ENCODE measurements at places on chromosomes 11 and 22. TPM values are rescaled to one million over a fixed set of nuclear protein-coding genes. Genes with fewer than 3 reads are reported as not detected.

GRCh38 chr11:20095189-20095588, 65.1 kb downstream of the DBX1 start:
- DNase-seq, result no peak

DNA sequence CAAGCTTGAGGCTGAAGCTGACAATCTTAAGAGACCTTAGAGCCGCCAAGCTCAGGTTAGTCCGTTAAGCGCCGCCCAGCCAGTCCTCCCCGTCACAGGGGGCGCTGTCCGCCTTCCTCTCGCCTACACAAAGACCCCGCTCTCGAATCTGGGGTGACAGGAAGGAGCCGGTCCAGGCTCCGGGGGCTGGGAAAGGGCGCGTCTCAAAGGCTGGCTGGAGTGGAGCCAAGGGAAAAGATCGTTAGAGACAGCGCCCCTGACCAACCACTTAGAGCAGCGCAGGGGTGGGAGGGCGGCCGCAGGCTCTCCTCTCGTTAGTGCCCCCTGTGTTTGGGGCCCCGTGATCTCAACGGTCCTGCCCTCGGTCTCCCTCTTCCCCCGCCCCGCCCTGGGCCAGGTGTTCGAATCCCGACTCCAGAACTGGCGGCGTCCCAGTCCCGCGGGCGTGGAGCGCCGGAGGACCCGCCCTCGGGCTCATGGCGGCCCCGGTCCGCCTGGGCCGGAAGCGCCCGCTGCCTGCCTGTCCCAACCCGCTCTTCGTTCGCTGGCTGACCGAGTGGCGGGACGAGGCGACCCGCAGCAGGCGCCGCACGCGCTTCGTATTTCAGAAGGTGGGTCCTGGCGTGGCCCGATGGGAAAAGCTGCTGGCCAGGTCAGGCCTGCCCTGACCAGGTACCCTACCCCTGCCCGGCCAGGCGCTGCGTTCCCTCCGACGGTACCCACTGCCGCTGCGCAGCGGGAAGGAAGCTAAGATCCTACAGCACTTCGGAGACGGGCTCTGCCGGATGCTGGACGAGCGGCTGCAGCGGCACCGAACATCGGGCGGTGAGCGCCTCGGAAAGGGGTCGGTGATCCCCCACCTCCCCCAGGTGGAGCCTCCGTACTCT, at the start of gene MUS81:
Gene MUS81 (plus strand): TSS at position 156 of the 887 bp plus-strand sequence. CDS start 321 bp downstream, at position 477.
- peak; percentile 98 for DNase-seq

- DNase-seq, result peak; percentile 11
Observed at GRCh38 chr11:77636731-77637344, 756 bp downstream of the CLNS1A start.

Gene UCP3
- 1.1 TPM for total RNA-seq

Gene RIMBP3C
- total RNA-seq, result 1.4 TPM

DNA sequence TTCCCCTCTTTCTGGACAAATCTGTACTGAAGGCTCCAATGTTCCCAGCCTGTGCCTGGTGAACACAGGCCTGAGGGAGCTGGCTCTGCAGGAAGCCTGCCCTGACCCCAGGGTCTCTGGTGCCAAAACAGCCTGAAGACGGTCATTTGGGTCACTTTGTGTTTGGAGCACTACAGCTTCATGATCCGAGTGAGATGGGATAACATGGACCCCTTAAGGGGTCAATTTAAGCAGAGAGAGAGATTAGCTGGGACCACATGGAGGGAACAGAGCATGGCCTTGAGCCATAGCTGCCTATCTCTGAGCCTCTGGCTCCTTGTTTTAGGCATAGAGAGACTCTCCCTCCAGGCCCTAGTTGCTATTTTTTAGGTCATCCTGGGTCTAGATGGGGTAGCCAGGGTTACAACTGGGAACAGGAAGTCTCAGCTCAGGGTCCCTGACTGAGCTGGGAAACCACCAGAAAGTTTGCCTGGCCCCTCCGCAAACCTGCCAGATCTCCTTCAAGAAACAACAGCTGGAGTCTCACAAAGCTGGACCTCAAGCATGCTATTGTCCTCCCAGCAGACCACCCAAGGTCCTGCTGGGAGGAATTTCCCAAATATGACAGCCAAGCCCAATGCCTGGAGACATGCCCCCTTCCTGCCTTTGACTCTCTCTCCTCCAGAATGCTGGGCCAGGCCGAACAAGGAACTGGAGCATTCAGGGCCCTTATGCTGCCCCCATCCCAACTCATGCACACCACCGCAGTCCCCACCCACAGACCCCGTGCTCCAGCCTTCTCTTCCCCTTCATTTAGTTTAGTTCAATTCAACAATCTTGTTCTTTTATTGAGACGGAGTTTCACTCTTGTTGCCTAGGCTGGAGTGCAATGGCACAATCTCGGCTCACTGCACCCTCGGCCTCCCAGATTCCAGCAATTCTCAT, 4.0 kb downstream of the SLCO2B1 start:
- no peak for DNase-seq

DNA sequence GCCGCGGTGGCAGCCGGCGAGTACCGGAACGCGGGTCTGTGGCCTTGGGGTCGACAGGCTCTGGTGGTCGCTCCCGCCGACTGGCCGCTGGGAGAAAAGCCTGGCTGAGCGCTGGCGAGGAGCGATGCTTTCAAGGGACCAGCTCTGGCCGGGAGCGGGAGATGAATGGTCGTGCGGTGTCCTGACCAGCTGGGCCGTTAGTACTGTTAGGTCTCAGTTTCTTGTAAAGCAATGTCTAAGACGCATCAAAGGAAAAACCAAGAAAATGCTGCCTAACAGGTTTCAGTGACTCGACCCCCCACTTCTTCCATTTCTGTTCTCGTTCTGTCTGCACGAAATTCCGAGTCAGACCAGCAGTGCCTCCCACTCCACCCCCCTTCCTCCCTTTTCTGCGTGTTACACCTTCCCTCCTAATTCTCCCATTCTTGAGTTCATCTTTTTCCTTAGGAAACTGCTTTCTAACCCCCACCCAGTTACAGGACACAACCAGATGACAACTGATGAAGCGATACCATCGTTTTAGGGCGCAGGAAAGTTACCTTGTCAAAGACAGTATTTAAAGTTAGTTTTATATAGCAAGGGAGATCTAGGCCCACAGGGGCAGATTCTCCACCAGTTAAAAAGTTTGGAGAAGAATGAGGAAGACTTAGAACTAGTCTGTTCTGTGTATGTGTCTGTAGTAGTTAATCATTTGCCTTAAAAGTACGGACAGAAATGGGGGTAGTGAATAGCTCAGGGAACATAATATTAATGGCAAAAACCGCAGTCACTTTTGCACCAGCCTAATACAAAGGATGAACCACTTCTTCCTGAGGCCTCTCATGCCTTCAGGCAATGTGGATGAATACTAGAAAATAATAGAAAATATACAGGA, 1.0 kb downstream of the CUL5 start:
- DNase-seq, result no peak

DNA sequence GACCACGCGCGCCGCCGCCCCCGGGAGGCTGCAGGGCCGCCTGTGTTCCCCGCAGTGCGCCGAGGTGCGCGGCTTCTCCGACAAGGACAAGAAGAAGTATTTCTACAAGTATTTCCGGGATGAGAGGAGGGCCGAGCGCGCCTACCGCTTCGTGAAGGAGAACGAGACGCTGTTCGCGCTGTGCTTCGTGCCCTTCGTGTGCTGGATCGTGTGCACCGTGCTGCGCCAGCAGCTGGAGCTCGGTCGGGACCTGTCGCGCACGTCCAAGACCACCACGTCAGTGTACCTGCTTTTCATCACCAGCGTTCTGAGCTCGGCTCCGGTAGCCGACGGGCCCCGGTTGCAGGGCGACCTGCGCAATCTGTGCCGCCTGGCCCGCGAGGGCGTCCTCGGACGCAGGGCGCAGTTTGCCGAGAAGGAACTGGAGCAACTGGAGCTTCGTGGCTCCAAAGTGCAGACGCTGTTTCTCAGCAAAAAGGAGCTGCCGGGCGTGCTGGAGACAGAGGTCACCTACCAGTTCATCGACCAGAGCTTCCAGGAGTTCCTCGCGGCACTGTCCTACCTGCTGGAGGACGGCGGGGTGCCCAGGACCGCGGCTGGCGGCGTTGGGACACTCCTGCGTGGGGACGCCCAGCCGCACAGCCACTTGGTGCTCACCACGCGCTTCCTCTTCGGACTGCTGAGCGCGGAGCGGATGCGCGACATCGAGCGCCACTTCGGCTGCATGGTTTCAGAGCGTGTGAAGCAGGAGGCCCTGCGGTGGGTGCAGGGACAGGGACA, 2.7 kb downstream of the NLRP6 start:
- no peak for DNase-seq

GRCh38 chr11:86422371-86422770, 47.7 kb downstream of the CCDC81 start:
- no peak for DNase-seq

Gene LSP1
- 321 TPM for total RNA-seq

Gene APOL5
- not detected for total RNA-seq

Gene DEPDC5
- 6.5 TPM for total RNA-seq

Gene TMEM126A
- total RNA-seq, result 42.4 TPM

DNA sequence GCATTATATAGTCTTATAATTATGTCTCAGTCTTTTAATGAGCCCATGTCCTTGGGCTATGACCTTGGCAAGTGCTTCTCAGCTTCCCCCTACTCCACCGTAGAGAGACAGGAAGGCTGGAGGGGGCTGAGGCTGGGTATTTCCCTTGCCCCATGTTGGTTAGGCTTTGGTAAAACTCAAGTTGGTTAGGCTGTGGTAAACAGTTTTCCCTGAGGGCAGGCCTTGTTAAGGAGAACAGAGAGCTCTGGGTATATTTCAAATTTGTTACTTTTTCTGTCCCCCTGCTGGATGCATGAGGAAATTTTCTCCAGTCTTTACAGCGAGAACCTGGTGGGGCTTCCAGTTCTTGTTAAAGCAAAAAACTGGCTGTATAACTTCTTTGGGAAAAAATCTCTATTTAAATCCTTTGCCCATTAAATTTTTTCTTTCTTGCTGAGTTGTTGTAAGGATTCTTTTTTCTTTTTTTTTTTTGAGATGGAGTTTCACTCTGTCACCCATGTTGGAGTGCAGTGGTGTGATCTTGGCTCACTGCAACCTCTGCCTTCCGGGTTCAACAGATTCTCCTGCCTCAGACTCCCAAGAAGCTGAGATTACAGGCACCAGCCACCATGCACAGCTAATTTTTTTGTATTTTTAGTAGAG, 12.2 kb upstream of the DCHS1 start:
- DNase-seq, result no peak

DNA sequence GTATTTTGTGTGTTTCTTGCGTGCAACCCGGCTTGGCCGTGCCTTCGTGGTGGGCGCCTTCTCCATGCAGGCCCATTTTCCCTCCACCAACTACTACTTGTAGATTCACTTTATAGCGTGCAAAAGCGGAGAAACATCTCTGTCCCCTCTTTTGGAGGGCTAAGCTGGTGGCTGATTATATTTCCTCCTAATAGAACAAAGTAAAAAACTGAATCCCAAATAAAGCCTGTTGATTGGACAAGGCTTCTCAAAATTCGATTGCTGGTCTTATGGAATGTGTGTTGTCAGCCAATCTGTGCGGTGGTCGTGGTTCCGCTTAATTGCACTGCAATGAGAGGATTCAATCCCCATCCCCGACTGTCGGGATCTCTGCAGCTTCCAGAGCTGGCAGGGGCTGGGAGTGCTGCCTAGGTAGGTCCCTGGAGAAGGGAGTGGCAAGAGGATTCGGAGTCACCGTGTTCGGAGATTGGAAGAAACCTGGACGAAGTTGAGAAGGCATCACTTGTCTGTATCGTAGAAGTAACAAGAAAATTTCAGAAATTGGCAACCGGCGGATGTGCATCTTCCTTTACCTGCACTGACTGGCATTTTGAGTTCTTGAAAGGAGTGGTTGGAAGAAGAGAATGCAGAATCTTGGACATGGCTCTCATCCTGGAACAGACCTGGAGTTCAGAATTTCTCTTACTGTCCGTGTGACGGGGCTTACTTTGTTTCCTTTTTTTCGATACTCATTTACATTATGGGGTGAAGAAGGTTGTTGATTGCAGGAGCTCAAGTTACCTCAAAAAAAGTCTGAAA, 1.1 kb downstream of the HMGXB4 start:
- peak; percentile 20 for DNase-seq

DNA sequence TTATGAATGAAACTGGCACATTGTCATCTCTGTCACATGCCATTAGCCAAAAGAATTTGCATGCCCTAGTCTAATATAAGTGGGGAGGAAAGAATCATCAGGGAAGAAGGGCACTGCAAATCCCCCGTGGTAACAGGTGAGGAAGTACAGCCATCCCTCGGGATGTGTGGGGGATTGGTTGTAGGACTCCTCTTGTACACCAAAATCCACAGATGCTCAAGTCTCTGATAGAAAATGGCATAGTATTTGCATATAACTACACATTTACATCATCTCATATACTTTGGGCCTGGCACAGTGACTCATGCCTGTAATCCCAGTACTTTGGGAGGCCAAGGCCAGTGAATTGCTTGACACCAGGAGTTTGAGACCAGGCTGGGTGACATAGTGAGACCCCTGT, 109.7 kb downstream of the HIPK3 start:
- DNase-seq, result no peak

DNA sequence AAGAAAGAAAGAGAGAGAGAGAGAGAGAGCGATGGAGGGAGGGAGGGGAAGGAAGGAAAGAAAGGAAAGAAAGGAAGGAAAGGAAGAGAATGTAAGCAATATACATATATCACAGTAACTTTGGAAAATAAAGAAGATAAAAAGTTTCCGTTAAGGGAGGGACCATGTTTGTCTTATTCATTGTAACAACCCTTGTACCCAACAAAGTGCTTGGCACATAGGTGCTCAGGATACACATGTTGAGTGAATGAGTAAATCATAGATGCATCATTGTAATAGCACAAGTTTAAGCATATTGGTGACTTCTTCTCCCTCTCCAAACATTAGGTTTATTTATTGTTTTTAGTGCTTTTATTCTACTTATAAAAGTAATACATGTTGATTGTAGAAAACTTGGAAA, 39.7 kb upstream of the ZNRF3 start:
- no peak for DNase-seq

DNA sequence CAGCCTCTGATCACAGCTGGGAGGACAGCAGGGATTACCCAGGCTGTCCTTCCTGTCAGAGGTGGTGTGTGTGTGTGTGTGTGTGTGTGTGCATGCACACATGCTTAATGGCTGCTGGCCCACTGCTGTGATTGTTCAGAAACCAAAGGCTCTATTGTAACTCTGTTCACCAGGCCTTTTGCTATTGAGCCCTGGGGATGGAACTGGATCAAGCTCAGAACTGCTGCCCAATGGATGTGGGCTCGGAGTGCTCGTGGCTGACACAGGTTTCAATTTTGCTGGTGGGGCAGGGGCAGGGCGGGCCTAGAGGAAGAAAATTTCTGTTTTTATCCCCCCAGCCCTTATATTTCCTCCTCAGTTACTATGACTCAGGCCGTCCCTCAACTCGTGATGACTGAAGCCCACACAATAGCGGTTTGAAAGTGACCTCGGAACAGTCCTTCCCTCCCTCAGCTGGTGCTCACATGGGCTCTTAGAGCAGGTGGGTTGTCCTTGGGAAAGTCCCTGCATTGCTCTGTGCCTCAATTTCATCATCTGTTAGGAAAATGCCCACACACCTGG, 359.3 kb downstream of the TENM4 start:
- DNase-seq, result no peak

Gene SLC5A1
- not detected for total RNA-seq

All from LHCN-M2 (cell line).